NB4 (cell line): ENCODE measurements at places on chromosomes 4 and X.
A peak's percentile ranks its signal among the peaks of the same experiment; 100 is the strongest.

GRCh38 chr4:168498251-168498650, 1.4 kb downstream of the PALLD start:
- DNase-seq: no peak

DNA sequence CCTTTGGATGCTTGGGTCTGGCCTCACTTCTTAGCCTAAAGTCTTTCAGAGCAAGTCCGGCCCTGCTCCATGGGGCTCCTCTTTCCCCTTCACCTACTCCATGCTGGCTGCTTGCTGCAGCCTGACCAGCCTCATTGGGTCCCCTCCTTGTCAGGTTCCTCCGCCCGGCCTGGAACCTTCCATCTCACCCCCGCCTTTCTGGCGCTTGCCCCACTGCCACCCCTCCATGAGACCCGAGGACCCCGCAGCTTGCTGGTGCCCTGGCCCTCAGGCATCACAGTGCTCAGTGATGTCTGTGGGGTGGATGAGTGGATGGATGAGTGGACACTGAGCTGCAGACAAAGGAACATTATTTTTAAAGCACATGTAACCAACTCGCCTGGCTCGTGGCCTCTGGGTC, 24.7 kb downstream of the SORCS2 start:
- no peak for DNase-seq

- DNase-seq: no peak
Observed at GRCh38 chrX:120036704-120037103, 40.8 kb downstream of the RHOXF2B start.

DNA sequence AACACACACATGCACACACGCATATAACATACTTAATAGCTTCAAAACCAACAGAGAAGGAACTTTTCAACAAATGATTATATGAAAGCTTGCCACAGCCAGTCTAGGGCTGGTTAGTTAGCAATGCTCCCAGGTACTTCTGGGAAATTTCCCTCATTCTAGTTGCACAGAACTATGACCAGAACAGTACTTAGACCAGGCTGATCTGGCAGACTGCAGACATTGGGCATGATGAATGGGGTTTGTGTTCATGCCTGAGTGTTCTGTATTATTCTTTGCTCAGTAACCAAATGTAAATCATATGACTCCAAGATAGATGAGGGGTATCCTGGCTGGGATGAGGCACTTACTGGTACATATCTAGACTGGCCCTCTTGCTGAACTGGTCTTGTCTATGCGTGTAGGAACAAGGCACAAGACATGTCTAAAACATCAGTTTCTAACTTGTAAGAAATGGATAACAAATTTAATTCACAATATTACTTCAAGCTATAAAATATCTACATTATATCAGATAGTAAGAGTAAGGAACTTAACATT, 50.3 kb upstream of the GEMIN8 start:
- DNase-seq: no peak

DNA sequence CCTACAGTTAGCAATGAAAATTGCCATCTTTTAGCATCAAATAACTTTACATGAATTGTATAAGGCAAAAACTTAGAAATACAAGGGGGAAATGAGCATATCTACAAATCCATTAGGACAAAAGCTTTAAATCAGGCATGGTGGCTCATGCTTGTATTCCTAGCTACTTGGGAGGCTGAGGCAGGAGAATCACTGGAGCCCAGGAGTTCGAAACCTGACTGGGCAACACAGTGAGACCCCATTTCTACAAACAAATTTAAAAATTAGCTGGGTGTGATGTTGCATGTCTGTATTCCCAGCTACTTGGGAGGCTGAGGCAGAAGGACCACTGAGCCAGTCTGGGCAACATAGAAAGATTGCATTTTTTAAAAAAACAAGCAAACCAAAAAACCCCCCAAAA, 61.3 kb downstream of the EIF4E start:
- no peak for DNase-seq

DNA sequence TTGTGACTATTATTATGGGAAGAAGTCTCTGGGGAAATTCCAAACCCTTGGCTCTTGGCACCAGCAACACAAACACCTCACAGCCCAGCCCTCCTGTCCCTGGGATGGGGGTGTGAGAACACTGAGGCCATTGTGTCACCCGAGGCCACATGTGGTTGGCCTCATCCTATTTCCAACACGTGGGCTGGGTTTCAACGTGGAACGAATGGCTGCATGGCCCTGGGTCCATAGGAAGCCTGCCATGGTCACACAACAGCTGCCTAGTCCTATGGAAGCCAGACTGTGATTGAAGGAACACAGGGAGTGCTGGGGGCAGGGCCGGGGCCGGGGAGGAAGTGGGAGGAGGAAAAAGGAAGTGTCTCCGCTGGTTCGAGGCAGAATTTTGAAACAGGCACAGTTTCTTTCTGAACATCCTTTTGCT, 10.0 kb downstream of the CLCN4 start:
- peak; percentile 32 for DNase-seq

DNA sequence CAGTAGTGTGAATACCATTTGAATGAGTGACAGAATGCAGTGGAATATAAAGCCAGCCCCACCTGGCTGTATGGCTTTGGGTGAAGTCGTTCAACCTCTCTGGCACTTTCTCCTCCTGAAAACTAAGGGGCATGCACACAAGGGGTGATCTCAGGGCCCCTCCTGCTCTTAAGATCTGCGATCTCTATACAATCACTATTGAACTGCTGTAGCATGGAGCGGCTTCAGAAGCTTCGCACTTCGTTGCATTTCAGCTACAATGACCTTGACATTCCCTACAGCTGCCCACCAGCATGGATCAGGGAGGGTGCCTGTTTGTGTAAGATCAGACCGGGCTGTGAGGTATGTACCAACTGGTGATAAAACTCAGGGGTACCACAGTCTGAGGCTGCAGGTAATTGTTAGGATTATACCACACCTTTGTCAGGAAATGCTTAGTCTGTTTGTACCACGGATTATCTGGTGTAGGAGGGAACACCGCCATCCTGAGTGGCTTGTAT, 85.2 kb downstream of the AASDH start:
- no peak for DNase-seq

GRCh38 chrX:137749246-137749645, 183.3 kb downstream of the ZIC3 start:
- no peak for DNase-seq

GRCh38 chr4:156825074-156825473, 146.5 kb downstream of the PDGFC start:
- DNase-seq: no peak

DNA sequence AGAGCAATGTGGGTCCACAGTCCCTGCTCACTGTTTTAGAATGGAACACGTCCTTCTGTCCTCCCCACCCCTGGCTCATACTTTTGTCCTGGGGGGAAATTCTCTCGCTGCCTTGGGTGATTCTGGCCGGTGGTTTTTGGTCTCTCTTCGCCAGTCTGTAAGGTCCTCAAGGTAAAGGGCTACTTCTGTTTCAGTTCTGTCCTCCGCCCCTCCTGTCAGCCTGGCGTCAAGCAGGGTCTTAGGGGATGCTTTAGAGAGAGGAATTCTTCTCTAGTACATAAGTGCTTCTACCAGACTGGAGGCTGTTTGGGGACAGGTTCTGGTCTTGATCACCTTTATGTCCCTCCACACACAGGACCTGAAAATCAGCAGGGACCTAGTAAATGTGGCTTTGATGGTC, 617 bp upstream of the MRFAP1L1 start:
- no peak for DNase-seq

GRCh38 chr4:94924566-94924965, 166.8 kb downstream of the BMPR1B start:
- DNase-seq: no peak

- no peak for DNase-seq
Observed at GRCh38 chr4:128371876-128372275, 84.3 kb upstream of the PGRMC2 start.

GRCh38 chr4:156972379-156973015, 898 bp upstream of the PDGFC start:
- no peak for DNase-seq
